GM13977 (cell line): ENCODE measurements at places on chromosomes 12 and 14.

GRCh38 chr12:80679346-80680131, 27.9 kb upstream of the MYF6 start:
- DNase-seq: no peak

DNA sequence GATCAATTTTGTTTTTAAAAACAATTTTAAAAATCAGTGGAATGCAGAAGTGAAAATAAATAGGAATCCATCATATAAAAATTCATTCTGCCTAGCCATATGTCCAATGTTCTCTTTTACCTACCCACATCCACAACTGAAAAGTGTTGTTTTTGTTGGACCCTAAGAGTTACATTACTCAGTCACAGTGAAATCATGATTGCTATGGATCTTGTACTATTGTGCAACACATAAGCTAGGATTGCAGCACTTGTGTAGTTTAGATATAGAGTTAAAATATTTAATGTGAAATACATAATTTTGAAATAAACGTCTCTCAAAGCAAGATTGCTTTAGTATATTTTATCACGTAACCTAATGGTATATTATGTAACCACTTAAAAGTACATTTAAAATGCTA, 213.3 kb upstream of the CLEC14A start:
- DNase-seq: no peak

GRCh38 chr12:132065609-132066344, 78.3 kb downstream of the DDX51 start:
- DNase-seq: peak; percentile 48

GRCh38 chr14:97730706-97731105, 933.5 kb downstream of the VRK1 start:
- DNase-seq: no peak

DNA sequence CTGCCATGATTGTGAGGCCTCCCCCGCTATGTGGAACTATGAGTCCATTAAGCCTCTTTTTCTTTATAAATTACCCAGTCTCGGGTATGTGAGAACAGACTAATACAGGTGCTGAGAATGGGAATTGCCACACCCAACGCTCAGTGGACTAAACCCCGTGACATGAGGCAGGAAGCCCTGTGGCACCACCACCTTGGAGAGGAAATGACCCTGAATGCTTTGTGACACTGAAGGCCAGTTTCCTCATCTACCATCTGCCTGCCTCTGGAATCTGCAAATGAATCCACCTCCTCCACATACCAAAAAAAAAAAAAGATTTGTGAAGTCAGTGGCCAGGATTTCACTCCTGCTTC, 41.6 kb downstream of the NT5DC3 start:
- no peak for DNase-seq

DNA sequence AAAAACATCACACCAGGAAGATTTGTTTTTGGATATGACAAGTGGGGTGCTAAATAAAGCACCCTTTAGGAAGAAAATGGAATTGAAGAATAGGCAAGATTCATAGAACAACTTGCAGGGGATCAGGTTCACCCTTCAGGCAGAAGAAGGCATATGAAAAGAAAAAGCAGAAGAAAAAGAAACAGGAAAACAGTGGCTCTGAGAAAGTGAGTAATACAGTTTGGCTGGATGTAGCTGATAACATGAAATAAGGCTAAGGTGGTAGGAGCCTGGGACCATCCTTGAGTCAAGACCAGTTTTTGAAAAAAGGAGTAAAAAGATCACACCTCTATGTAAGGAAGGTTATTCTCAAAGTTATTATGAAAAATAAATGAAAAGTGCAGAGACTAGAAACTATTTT, 42.4 kb downstream of the TRIP11 start:
- no peak for DNase-seq

- DNase-seq: no peak
Observed at GRCh38 chr14:59189091-59189785, 771 bp downstream of the DAAM1 start.

DNA sequence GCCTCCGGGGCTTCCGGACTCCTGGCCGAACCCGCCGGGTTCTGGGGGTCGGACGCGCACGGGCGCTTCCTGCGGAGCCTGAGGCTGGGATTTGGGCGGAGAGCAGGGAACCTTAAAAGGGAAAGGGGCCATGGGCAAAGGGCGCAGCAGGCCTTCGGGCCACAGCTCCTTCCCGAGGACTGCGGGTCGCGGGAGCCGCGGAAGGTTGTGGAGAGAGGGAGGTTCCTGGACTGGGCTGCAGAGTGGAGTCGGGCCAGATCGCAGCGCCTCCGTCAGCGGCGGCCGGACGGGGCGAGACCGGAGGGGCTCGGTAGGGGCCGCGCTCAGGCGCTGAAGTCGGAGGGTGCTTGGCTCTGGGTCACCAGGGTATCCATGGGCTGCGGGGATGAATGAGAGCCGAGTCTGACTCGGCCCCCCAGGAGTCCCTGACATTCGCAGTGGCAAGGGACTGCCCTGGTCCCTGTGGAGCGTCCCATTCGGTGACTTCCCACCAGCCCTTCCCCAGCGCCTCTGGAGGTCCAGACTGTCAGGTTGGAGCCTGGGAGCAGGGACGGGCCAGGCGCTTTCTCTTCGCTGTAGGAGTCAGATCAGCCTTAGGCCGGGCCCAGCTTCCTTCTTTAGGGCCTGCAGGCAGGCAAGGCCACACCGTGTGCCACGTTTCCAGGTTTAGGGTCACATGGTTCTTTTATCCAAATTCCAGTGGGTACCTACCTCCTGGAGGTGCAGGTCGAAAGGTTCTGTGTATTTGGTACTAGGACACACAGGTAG, 938 bp upstream of the SLC25A29 start:
- no peak for DNase-seq

GRCh38 chr14:58755031-58755925, 117.5 kb downstream of the DACT1 start:
- DNase-seq: no peak

DNA sequence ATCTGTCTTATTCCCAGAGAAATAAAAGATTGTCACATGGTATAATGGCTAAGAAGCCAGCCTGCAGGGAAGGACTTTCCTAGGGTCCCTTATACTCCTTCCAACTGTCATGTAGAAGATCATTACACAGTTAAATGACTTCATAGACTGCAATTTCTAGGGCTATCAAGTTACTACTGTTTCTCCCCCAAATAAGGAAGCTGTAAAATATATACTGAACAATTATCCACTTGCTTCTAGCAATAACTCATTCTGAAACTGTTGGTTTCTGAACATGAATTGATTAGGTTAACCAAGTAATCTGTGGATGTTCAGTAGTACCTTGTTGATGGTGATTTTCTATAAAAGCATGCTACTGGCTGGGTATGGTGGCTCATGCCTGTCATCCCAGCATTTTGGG, 44.6 kb downstream of the A2ML1 start:
- no peak for DNase-seq
